ENCODE measurements at places on chromosomes 11 and 22.

DNA sequence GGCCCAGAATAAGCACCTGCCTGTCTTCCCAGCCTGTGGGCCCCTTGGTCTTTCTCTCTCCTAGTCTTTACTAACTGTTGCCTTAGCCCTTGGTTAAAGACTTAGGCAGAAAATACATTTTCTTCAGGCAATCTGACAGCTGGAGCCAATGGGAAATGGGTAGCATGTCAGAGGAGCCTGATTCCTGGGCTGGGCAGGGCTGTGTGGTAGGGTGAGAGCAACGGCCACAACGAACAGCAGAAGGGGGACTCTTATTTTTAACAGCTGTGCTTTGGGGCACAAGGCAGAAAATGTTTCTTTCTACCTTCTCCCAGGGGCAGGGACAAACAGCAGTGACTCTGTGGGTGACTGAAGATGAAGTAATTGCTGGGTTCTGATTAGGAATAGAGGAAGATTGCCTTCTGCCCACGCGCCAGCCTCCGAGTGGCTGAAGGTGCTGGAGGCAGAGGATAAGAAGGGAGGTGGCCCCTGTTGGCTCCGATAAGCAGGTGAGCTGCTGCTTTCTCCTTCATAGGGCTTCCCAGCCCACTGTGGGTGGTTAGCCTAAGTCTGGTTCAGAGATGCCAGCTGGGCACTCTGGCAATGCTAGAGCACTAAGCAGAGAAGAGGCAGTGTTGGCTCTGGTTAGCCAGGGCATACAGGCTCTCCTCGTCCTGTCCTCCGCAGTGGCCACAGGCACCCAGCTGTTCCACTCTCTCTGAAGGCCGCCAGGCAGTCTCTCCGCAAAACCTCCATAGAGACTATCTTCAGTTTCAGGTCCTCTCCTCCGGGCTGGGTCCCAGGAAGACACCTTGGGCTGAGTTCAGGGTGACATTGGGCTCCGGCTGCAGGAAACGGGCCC lies 1.5 kb downstream of the YPEL4 start:
- DNase-seq: no peak

GRCh38 chr11:130467116-130467900 lies 18.9 kb downstream of the ADAMTS15 start:
- DNase-seq: no peak

DNA sequence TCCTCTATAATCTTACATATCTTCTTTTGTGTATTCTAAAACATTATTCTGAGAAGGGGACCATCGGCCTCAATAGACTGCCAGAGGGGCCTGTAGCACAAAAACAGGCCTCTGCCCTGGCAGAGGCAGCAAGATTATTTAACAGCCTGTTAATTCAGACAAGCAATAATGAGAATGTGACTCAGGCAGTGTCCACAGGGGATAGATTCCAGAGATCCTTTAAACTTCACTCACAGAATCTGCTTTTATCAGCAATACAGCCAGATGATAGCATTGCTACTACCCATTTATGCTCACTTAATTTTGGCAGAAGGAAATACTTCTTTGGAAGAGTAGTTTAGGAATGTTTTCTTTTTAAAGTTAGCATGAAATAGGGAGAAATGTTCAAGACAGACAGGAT lies 44.9 kb downstream of the AAMDC start:
- no peak for DNase-seq

DNA sequence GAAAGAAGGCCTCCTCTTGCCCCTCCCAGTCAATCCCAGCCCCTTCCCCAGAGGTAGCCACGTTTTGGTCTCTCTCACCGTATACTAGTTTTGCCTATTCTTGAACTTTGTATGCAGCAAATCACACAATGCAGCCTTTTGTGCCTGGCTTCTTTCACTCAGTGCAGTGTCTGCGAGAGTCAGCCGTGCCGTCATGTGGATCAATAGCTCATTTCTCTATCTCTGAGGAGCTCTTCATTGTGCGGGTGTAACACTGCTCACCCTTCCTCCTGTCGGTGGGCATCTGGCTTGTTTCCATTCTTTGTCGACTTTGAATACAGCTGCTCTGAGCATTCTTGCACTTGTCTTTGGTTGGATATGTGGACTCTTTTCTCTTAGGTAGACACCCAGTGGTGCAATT lies 146.5 kb downstream of the CACNA1I start:
- no peak for DNase-seq

- no peak for DNase-seq
Measured at GRCh38 chr11:106178361-106178760, 100.9 kb downstream of the AASDHPPT start.

DNA sequence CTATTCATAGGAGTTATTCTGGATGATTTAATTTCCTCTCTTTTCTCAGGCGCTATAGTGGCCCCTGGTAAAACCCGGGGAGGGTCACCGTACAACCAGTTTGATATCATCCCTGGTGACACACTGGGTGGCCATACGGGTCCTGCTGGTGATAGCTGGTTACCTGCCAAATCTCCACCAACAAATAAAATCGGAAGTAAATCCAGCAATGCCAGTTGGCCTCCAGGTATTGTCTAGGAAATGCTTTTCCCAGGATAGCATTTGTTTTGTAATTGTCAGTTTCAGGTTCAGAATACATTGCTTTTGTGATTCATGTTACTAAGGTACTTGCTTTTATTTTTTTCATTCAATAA lies 35.6 kb upstream of the ADSL start:
- no peak for DNase-seq

DNA sequence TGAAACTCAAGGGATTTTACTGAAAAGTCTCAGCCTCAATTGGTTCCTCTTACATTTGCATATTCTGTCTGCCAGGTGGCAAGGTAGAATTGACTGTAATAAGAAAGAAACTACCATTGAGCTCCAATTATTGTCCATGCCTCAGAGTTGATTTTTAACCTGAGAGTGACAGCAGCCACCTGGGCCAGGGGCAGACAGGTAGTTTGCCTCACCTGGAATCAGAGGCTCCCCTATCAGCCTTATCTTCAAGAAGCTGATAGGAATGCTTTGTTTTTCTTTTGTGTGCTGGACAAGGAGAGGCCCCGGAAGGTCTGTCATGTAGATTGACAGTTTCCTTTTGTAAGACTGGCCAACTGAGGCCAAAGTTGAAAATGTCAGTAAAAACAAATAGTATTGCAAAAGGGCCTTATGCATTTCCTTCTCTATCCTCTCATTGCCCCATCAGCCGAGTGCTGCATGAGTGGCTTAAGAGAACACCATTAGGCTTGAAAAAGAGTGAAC lies 34.1 kb downstream of the CD44 start:
- DNase-seq: no peak

- DNase-seq: no peak
Measured at GRCh38 chr11:78795621-78796261, 221.1 kb upstream of the NARS2 start.

- no peak for DNase-seq
Measured at GRCh38 chr11:61833926-61834277, 5.8 kb downstream of the FADS2 start.
